ENCODE measurements at places on chromosomes 2 and 18.

DNA sequence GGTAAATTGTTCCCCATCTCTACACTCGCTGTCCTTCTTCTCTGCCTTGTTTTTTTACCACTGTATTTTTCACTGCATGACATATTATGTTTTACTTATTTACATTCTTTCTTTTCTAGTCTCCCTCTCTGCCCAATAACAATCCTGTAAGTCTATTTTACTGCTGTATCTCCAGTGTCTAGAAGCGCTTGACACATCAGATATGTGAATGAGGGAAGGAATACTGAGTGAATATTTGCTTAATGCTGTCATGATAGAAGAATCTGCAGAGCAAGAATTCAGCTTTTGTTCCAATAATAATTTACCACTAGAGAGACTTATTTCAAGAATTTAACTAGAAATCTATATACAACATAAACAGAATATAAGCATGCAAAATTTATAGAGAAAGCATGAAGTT, 99.5 kb downstream of the GALNT13 start:
- DNase-seq = no peak

DNA sequence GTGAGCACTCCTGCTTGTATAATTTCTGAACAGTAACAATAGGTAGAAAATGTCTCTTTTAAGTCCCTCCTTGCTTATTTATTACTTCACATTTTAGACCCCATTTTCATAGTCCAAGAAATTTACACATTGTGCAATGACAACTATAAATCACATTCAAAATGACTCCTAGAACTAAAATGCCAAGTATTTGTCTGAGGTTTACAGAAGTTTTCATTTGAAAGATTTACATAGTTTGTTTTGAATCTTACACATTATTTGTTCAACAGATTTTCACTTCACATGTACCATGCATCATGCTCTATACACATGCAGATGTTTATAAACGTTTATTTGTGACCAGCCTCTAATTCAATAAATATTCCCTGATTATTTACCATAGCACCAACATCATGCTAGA, 15.7 kb upstream of the TRIB2 start:
- DNase-seq = no peak

GRCh38 chr2:206555721-206556120, 86.6 kb upstream of the FAM237A start:
- DNase-seq = no peak

- no peak for DNase-seq
Measured at GRCh38 chr2:177728399-177728765, 335.8 kb downstream of the AGPS start.

GRCh38 chr18:8610459-8610851, 1.2 kb downstream of the RAB12 start:
- no peak for DNase-seq

GRCh38 chr18:57803103-57803969, at the start of gene ATP8B1:
Gene ATP8B1, minus strand, starts transcription at chr18:57803315. Its CDS starts 71,508 bp downstream, at chr18:57731807.
- DNase-seq = no peak

DNA sequence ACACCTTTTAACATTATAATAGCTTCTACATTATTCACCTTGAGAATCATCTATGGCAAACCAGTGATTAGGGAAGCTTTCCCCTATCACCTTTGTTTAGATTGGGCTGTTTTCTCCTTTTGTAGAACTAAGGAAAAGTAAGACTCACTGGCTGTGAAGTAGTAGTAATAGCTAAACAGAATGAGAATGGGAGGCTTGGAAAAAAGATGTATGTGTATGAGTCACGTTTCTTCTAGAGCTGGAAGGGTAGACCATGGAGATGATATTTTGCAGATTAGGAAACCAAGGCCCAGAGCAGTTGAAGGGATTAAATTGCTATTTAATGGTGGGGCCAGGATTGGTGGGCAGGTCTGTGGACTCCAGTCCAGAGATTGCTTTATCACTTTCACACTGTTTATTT, 214.5 kb downstream of the MCFD2 start:
- DNase-seq = no peak

- DNase-seq = no peak
Measured at GRCh38 chr2:235829726-235830125, 335.9 kb downstream of the AGAP1 start.
